ENCODE measurements at places on chromosomes 7 and 10. TPM values are rescaled to one million over a fixed set of nuclear protein-coding genes. Genes with fewer than 3 reads are reported as not detected.

Gene MACROH2A2
- 18.9 TPM for total RNA-seq

Gene SLC35G1
- 8.2 TPM for total RNA-seq

Gene MAGI2
- 8.0 TPM for total RNA-seq

Gene TMEM120A
- total RNA-seq = 20.0 TPM

DNA sequence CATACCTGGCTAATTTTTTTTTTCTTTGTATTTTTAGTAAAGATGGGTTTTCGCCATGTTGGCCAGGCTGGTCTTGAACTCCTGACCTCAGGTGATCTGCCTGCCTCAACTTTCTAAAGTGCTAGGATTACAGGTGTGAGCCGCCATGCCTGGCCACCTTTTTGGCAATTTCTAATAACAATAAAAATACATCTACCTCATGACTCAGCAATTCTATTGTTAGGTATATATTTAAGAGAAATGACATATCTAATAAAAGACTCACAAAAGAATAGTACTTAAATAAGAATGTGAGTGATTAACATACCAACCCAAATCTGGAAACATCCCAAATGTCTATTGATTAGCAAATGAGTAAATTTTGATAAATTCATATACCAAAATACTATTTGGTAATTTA lies 103.6 kb upstream of the PPP1R9A start:
- DNase-seq = no peak

GRCh38 chr10:50740293-50740648 lies 535 bp downstream of the ASAH2B start:
- peak; percentile 58 for DNase-seq

Data from tongue (tissue), 3 donors.